ENCODE measurements at places on chromosomes 3 and 15.

DNA sequence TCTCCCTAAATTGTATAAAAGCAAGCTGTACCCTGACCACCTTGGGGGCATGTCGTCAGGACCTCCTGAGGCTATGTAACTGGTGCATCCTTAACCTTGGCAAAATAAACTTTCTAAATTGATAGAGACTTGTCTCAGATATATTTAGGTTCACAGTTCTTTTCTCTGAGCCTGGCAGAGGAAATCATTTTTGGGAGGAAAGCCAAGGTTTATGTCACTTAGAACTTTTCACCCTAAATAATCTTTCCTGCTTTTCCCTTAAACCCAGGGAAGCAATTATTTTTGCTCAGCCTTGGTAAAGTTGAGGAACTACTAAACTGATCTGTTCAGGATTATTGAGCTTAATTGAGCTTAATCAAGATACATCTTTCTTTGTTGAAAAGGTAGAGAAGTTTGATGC lies 608.9 kb downstream of the PDCD6IP start:
- no peak for DNase-seq

GRCh38 chr3:30933478-30934207 lies 39.2 kb upstream of the GADL1 start:
- DNase-seq: no peak

- no peak for DNase-seq
Measured at GRCh38 chr15:45169608-45170480, 17.9 kb downstream of the SHF start.

DNA sequence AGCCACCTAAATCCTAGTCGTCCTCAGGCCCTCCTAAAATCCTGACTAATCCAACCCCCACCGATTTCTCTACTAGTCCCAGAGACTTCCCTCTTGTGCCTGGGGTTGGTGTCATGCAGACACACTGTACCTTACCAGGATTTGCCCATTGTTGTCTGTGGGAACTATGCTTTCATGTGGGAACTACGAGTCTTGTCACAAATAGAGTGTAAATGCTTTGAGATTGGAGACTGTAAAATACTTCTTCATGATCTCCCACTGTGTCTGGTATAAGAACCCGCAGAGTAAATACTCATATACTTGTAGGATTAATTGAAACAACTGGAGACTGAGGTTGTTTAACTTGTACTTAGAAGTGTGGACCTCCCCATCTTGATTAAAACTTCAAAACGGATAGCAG lies 11.2 kb downstream of the B3GNT5 start:
- DNase-seq: no peak

DNA sequence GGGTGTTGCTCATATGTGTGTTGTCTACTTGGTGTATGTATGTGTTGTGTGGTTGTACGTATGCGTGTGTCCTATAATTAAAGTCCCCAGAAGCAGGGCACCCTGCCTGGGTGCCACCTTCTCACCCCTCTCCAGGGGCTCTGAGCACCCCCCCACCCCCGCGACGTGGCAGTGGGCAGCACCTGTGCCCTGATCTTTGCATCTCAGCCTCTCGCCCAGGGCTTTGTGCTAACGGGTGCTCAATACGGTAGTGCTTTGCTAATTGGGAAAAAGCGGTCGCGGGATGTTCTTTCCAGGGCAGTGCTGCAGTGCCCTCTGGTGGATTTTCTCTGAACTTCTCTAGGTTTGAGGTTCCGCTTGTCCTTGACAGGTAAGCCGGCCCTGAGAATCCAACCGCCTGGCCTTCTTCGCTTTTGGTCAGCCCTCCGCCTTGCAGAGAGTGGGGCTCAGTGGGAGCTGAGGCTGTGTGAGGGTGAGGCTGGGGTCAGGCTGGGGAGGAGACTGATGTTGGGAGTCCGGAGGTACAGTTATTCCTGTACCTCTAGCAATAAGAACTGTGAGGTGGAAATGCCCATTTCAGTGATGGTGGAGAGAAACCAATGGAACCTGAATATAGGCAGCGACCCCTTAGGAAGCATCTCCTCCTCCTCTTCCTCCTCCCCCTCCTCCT lies 17.6 kb upstream of the EPHB3 start:
- DNase-seq: peak; percentile 31

- DNase-seq: no peak
Measured at GRCh38 chr15:66007663-66008262, 138.5 kb downstream of the RAB11A start.

DNA sequence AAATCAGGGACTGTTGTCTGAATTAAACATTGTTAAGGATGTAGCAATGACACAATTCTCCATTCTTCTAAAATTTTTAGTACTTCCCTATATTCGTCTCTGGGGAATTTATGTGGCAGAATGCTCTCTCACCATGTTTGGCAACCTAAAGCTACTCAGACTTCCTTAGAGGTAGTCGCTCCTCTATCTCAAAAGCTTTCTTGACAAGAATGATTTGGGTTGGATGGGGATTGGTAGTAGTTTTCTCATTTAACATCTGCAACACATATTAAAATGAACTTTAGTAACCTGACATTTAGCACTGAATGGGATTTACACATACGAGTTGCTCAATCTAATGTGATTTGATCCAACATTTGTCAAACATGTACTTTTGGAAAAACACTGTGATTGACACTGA lies 233.3 kb downstream of the RBMS3 start:
- no peak for DNase-seq

GRCh38 chr3:124941771-124942170 lies 7.2 kb upstream of the MUC13 start:
- DNase-seq: no peak

DNA sequence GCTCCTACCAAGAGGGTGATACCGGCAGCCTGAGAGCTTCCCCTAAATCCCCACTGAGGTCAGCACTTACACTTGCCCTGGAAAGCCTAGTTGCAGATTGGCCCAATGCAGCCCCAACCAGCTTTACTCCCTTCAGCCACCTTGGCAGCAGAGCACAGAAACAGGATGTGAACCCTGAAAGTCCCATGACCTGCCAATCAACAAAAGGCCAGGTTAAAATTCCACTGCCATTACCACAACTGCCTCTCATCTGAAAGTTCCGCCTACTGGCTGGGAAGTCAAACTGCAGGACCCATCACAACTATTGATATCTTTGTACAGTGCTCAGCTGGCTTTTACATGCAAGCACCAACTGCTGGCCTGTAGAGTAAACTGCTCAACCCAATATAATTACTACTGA lies 156.2 kb downstream of the ZMAT3 start:
- DNase-seq: no peak

GRCh38 chr3:138803006-138803653 lies 31.6 kb downstream of the PIK3CB start:
- no peak for DNase-seq

GRCh38 chr3:186165331-186165730 lies 56.4 kb upstream of the ETV5 start:
- DNase-seq: no peak

- DNase-seq: no peak
Measured at GRCh38 chr15:42185801-42186200, 22.3 kb downstream of the VPS39 start.

DNA sequence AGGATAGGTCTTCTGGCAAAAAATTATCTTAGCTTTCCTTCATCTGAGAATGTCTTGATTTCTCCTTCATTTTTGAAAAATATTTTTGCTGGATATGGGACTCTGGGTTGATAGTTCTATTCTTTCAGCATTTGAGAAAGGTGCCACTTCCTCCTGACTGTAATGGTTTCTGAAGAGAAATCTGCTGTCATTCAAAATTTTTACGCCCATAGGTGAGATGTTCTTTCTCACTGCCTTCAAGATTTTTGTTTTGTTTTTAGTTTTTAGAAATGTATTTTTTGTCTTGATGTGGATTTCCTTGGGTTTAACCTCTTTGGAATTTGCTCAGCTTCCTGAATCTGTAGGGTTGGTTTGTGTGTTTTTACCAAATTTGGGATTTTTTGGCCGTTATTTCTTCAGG lies 37.1 kb upstream of the ATP2B2 start:
- no peak for DNase-seq

GRCh38 chr15:85667491-85668424 lies 127.0 kb downstream of the KLHL25 start:
- no peak for DNase-seq

- DNase-seq: no peak
Measured at GRCh38 chr3:48403533-48404439, 26.1 kb downstream of the PLXNB1 start.

DNA sequence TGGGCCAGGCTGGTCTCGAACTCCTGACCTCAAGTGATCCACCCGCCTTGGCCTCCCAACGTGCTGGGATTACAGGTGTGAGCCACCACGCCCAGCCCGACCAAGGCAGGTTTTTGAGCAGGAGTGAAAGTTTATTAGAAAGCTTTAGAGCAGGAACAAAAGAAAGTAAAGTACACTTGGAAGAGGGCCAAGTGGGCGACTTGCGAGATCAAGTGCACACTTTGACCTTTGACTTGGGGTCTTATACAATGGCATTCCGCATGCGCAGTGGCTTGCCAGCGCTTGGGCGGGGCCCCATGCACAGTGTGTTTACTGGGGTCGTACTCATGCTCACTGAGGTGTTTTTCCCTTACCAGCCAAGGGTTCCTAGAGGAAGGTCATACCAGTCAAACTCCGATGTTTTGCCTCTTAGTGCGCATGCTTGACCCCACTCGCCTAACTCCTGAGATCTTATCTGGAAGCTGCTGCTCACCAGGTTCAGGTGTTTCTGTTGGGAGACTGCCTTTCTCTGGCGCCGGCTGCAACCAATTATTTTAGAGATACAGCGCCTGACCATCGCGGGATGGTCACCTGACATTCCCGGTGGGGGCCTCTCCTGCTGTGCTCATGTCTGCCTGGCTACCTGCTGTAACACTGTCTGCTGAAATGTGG lies 46.9 kb upstream of the FLNB start:
- DNase-seq: no peak

DNA sequence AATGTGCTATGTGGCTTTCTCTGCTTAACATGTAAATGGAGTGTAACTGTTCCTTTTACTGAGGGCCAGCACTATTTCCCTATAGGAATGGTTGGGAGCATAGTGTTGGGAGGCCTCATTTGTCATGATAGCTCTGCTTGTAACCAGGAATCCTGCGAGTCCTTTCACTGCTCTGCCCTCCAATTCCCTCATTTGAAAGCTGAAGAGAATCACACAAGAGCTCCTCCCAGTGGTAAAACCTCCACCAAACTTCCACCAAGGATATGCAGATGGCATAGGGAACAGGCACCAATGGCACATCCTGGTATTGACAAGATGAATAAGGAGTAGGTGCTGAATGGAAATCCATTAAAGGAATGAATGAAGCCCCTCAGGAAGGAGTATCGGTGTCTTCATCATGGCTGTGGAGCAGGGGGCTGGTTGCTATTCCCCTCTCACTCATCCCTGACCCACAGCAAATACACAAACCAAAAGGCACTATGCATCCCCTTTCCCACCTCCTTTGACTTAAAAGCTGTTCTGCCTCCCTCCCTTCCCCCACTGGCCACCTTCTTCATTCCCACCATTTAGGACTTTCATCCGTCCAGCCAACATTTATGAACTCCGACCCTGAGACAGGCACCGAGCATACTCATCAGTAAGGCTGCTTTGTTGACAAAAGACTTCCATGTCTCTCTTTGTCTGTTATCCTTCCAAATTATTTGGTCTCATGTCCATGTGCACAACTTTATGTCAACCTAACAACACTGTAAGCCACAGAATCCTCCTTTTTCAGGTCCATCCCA lies 560.8 kb downstream of the FOXP1 start:
- DNase-seq: no peak

DNA sequence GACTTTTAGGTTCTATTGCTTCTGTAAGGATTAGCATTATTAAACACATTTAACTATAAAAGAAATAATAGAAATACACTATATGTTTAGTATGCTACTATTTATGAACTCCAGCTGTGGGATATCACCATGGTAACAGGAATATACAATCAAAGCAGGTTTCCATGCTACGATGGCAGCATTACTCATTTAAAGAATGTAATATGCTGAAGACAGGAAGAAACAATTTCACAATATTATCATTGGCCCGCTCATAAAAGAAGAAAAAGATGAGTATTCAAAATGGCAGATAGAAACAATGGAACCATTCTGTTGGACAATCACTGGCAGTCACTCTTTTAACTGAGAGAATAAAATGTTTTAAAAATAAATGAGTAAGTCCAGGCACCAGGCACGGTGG lies 153.4 kb downstream of the CBLB start:
- no peak for DNase-seq

DNA sequence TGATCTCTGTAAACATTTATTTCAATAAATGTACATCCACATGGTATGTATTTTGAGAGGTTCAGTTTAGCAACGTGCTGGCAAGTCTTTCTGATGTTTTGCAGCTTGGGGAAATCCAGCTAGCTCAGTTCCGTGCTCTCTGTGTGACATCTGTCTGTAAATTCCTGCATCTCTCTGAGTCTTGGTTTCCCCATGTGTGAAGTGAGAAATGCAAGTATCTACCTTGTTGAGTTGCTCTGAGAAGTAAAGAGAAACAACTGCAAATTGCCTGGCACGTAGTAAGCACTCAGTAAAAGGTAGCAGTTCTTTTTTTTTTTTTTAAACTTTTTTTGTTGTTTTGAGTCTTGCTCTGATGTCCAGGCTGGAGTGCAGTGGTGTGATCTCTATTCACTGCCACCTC lies 30.2 kb upstream of the MORF4L1 start:
- DNase-seq: no peak

- no peak for DNase-seq
Measured at GRCh38 chr15:61853195-61853594, 207.1 kb downstream of the VPS13C start.

DNA sequence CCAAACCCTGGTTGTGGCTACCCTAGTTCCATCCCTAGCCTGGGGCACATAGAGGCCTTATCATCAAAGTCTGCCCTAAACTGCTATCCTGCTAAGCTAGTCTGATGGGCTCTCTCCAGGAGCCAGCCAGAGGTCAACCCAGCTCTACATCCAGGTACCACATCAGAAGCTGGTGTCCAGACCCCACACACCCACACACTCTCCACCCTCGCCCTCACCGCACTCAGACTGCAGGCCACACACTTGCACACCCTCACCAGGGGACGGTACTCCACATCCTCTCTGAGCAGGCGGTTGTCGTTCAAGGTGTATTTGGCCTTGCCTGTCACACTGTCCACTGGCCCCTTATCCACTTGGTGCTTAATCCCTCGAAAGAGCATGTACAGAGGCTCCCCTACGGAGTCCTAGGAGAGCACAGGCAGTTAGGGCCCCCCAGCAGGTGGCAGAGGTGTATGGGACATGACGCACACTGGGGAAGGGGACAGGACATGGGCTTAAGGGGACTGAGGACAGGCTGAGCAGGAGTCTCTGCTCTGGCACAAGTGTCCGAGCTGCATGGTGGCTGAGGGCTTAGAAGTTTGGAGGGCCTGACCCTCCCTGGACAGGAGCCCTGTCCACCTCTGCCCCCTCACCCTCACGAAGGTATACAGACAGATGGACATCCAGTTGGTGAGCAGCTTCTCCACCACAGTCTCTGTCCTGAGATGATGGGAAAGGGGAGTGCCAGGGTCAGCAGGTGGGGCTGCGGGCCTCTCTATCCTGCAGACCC lies 18.1 kb downstream of the PLXNB1 start:
- no peak for DNase-seq

DNA sequence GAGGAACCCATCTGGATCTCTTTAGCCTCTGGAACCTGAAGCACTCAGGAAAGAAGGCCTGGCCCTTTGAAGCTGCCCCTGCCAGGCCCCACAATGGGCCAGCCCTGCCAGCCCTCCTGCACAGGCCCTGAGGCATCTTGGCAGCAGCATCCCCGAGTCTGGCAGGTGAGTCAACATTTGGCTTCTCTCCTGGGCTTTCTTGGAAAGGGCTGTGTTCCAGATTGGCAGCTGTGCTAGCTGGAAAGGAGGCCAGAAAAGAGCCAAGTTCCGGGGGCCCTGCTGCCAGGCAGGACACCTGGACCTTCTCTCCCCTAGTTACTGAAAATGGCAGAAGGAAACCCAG lies 187.2 kb downstream of the SHQ1 start:
- no peak for DNase-seq

All from stimulated activated CD4-positive, alpha-beta T cell treated with anti-CD3 and anti-CD28 coated beads, TNF-alpha, amount 100 ng/mL, for 4 hours (primary cell).